Activated CD8-positive, alpha-beta memory T cell treated with anti-CD3 and anti-CD28 coated beads for 4 hours (primary cell): ENCODE measurements at places on chromosomes 3 and 15.

- no peak for DNase-seq
Measured at GRCh38 chr3:25229586-25229985, 198.5 kb upstream of the RARB start.

GRCh38 chr3:186044968-186045367 lies 63.9 kb downstream of the ETV5 start:
- DNase-seq = no peak

GRCh38 chr3:37599779-37600178 lies 261.9 kb upstream of the CTDSPL start:
- no peak for DNase-seq

DNA sequence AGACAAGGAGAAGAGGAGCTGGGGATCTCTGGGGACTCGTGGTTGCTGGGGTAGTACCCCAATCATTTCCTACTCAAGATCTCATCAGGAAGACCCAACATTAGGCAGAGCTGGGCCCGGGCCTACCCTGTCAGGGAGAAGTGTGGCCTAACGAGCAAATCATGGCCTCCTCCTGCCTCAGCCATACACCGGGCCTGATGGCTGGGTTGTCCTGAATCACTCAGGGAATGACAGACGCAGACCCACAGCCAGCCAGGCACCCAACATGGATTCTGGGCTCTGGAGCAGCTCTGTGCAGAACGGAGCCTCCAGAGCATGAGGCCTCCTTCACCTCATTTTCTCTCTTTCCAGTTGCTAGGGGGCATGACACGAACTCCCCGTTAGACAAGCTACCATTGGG lies 19.7 kb downstream of the ITGA11 start:
- DNase-seq = no peak

DNA sequence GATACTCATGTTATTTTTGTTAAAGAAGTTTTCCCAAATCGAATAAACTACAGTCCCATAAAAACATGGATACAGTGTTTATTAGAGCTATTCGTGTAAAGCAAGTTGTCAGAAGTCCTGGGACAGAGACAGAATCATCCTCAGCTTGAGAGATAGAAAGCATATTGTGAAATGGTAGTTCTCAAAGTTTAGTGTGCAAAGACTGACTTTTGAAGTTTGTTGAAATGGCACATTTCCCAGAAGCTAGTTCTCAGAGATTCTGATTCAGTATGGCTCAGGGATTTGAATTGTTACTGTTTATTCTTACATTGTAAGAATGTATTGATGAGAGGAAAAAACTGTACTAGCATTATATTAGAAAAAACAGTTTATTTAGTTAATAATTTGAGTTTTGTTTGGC lies 22.1 kb downstream of the GABRR3 start:
- DNase-seq = no peak
